Endothelial cell (in vitro differentiated cells): ENCODE measurements at places on chromosomes 2 and 18.
A peak's percentile ranks its signal among the peaks of the same experiment; 100 is the strongest.

- DNase-seq: no peak
Observed at GRCh38 chr2:239651859-239652258, 251.0 kb upstream of the HDAC4 start.

DNA sequence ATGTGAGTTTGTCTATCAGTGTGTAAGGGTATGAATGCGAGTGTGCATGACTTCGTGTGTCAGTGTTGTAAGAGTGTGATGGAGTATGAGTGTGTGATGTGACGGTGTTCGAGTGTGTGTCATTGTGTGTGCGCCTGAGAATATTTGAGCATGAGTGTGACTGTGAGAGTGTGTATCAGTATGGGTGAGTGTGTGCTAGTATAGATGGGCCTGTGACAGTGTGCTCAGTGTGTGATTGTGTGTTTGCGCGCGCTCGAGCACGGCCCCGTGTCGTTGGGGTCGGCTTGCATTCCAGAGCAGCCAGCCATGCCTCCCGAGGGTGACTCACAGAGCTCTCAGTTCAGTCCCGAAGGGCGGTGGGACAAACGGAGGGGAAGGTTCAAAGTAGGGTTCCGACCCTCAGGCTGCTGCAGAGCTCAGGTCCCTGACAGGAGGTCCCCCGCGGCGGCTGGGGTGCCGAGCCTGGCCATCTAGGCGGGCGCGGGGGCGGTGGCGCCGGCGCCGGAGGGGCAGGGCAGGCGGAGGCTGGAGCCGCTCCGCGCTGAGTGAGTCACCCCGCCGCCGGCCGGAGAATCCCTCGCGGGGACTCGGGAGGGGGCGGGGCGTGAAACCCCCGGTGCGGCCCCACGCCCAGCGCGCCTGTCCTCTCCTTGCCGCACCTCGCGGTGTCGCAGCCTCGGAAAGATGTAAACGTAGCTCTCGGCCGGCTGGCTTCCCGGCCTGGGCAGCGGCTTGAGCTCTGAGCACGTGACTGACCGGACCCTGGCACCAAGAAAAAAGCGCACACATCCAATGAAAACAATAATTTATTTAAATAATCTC, 3.8 kb downstream of the DLX2 start:
- no peak for DNase-seq

- no peak for DNase-seq
Observed at GRCh38 chr18:69840445-69840844, 107.2 kb downstream of the CD226 start.

GRCh38 chr18:34493566-34494358, 216.3 kb upstream of the DTNA start:
- DNase-seq: peak; percentile 44

- no peak for DNase-seq
Observed at GRCh38 chr2:65026704-65027464, 29.3 kb upstream of the CEP68 start.

DNA sequence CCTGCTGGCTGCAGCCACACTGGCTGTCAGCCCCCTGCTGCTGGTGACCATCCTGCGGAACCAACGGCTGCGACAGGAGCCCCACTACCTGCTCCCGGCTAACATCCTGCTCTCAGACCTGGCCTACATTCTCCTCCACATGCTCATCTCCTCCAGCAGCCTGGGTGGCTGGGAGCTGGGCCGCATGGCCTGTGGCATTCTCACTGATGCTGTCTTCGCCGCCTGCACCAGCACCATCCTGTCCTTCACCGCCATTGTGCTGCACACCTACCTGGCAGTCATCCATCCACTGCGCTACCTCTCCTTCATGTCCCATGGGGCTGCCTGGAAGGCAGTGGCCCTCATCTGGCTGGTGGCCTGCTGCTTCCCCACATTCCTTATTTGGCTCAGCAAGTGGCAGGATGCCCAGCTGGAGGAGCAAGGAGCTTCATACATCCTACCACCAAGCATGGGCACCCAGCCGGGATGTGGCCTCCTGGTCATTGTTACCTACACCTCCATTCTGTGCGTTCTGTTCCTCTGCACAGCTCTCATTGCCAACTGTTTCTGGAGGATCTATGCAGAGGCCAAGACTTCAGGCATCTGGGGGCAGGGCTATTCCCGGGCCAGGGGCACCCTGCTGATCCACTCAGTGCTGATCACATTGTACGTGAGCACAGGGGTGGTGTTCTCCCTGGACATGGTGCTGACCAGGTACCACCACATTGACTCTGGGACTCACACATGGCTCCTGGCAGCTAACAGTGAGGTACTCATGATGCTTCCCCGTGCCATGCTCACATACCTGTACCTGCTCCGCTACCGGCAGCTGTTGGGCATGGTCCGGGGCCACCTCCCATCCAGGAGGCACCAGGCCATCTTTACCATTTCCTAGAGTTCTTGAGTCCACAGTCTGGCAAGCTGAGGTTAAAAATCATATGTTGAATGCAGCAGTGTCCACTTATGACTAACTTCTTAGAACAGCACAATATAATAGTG, 741 bp downstream of the GPR148 start:
- DNase-seq: no peak

- no peak for DNase-seq
Observed at GRCh38 chr2:142574388-142574787, 303.1 kb upstream of the KYNU start.

- DNase-seq: no peak
Observed at GRCh38 chr18:35132021-35132902, 91.0 kb downstream of the MAPRE2 start.

DNA sequence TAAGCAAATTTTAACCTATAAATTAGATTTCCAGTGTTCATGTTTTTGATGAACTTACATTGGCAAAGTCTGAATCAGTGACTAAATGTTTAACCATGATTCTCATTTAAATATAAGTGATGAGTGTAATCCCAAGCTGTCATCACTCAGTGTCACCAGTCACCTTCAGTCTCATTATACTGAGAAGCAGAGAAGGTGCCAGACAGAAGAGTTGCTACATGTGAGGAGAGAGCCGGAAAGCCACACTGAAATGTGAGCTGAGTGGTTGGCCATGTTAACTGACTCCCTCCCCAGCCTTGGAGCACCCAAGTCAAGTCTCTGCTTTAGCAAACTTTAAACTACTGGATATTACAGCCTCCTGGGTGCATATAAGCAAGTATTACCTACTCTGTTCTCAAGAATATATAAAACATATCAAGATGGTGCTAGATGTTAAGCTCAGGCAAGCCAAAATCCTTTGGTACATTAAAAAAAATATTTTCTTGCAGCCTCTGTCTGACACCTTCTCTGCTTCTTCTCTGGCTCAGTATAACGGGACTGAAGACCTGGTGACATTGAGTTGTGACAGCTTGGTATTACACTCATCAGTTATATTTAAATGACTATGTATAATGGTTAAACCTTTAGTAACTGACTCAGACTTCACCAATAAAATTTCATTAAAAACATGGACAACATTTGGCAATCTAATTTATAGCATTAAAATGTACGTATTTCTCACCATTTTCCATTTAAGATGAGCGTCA, 75.8 kb upstream of the MAP3K20 start:
- no peak for DNase-seq

GRCh38 chr2:187547353-187547979, 6.8 kb downstream of the TFPI start:
- no peak for DNase-seq

- no peak for DNase-seq
Observed at GRCh38 chr18:3616142-3616541, 166.2 kb downstream of the TGIF1 start.

DNA sequence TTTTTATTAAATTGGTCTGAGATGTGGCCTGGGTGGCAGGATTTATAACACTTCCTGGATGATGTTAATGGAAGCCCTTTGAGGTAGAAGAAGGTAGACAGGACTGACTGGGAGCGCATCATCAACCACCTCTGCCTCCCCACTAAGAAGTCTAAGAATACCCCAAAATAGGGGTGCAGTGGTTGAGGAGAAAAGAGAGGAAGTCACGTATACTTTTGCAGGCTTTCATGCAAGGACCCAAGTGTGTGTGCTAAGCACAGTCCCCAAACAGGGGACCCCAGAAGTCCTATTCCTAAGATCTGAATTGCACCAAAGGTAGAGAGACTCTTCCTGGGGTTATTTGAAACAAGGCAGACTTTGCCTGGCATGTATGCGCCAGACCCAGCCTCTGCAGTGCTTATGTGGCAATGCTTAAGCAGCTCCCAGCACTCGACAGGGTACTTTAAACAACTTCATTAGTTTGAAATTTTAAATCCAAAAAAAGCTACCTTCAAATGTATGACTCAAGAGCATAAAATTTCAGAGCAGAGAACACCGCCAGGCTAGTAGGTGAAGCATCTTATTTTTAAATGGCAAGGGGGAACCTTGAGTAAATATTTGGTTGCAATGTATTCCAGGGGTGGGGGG, 35.3 kb downstream of the BCL2 start:
- DNase-seq: no peak

DNA sequence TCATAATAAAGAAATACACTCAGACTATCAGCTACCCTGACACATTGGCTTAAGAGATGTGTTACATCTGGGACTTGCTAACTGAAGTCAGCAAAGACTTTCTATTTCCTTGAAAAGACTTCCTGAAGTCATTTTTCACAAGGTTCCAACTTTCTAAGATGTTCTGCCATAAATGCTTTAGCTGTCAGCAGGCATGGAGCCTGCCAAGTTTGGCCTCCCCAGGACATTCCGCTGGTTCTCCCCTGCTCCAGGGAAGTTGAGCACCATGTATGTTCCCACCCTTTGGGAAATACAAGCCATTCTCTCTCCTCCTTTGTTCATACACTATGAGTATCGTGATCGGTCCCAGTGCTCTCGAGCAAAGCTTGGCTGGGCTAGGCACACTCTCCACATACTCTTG, 202.7 kb upstream of the CCDC68 start:
- no peak for DNase-seq

DNA sequence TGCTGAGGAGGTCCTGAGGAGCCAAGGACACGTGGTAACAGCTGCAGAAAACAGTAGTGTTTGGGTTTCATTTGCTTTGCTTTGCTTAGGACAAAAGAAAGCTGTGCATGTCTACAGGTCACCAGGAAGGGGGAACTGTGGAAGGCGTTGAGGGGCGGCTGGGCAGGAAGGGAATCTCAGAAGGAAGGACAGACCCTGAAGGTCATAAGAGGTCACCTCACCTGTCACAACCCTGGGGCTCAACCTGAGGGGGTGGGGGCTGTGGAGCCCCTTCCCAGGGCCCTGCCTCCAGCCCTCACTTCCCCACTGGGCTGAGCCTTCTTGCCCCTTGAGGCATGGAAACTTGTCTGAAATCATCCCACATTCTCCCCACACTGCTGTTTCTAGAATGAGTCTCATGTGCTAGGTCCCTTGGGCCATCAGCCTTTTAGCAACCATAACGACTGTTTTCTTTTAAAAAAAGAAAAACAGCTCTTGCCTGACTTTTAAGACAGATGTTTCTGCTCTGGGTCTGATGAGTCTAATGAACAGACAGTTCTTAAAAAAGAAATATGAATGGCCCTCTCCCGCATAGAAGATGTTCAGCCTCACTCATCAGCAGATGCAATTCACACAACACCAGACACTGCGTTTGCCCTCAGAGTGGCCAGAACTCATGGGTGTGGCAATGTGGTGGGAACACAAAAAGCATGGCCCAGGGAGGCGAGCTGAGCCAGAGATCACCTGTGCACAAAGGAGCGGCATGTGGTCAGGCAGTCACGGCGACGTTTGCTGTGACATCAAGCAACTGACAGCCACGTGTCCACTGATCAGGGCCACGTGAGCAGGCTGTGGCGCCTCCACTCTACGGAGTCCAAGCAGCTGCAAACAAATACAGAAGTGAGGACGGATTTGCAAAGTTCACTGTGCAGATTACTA, 84.0 kb downstream of the SEPTIN10 start:
- no peak for DNase-seq

- DNase-seq: no peak
Observed at GRCh38 chr18:78542204-78542603, 437.4 kb upstream of the SALL3 start.

DNA sequence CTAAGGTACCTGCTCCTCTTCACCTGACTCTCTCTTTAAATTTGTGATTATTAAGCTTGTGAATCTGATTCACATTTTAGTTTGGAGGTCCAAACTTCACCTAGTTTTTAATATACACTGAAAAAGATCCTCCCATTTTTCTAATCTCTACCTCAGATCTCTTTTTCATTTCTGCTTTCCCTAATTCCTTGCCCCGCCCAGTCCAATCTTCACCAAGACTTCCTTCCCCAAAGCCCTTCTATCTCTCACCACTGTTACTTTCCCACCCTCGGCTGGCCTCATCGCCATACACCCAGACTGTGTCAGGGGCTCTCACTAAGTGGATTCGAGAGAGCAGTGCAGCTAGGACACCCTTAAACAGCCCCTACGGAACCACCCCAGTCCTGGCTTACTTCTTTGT, 40.0 kb downstream of the LBH start:
- DNase-seq: no peak

GRCh38 chr2:105369777-105370690, 28.8 kb downstream of the FHL2 start:
- peak; percentile 87 for DNase-seq

GRCh38 chr2:216285701-216286100, 86.6 kb downstream of the MARCHF4 start:
- peak; percentile 18 for DNase-seq

DNA sequence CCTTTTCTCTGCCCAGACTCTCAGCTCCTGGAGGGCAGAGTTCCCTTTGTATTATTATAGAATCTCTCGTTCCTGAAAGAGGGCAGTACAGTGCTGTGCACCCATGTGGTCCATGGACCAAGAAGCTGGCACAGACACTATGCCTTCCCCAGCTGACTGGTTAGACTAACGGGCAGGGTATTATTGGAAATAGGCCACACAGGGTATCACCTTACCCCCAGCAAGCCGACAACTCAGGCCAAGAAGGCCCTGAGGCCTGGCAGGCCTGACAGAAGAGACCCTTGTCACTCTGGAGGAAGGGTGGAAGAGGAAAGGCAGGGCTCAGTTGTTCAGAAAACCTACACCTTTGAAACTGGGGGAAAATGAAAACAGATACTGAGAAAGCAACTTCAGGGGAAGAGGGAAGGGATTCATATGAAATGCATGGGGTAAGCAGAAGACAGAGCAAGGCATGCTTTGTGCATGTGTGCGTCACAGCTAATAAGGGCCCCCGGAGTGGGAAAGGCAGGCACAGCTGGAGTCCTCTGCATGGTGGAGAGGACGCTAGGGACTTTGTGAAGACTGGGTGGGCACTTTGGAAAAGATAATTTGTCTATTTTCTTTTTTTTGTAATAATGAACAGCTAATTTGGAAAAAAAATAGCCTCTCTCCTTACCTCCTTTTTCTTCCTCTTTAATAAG, 476.8 kb upstream of the CELF4 start:
- no peak for DNase-seq

DNA sequence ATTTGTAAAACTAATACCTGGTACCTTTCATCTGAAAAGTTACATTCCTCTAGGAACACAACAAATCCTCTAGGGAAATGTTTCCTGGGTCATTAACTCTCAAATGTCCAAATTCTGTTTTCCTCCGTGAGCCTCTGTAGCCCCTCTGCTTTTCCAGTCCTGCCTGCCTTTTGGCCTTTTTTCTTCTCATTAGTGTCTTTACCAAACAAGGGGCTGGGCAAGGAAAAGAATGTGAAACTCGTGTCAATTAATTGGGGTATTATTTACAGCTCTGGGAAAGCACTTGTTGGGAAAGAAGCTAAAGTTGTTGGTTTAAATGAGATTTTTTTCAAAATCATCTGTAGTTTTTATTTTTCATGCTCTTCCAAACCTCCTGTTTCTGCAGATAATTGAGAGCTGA, 198.1 kb upstream of the NRP2 start:
- DNase-seq: no peak
